ENCODE measurements at places on chromosomes 13 and 19.

DNA sequence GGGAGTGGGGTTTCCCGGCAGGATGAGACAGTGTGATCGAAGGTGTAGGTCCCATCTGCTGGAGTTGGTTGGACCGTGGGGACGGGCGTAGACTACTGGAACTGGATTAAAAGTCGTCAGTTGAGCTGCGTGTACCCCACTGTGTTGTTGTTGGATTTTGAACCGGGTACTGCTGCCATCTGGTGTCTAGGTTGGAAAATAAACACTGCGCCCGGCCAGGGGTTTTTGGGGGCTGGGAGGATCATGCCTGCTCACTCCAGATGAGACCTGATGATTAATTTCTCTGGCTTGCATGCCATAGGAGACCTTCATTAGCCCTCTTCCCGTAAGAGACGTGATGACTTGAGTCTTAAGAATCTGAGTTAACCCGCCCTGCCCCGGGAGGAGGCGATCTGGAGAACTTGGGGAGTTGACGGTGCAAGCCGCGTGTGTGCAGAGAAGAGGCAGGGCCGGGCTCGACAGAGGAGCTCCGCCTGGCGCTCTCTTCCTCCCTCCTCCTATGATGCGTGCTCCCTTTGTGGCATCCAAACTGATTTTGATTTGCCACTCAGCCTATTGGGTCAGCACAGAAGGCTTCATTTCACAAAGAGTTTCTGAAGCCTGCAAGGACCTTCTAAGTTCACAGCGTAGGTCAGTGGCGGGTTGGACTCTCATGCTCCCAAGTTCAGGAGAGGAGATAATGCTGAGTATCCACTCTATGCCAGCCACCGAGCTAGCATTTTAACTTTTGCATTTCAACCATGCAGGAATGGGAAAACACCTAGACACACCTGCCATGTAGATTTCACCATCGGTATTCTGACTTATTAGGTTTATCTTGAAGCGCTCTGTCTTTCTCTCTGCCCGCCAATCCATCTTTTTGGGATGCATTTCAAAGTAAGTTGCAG is 2.7 kb downstream of the UHRF1 start:
- peak; percentile 51 for DNase-seq

DNA sequence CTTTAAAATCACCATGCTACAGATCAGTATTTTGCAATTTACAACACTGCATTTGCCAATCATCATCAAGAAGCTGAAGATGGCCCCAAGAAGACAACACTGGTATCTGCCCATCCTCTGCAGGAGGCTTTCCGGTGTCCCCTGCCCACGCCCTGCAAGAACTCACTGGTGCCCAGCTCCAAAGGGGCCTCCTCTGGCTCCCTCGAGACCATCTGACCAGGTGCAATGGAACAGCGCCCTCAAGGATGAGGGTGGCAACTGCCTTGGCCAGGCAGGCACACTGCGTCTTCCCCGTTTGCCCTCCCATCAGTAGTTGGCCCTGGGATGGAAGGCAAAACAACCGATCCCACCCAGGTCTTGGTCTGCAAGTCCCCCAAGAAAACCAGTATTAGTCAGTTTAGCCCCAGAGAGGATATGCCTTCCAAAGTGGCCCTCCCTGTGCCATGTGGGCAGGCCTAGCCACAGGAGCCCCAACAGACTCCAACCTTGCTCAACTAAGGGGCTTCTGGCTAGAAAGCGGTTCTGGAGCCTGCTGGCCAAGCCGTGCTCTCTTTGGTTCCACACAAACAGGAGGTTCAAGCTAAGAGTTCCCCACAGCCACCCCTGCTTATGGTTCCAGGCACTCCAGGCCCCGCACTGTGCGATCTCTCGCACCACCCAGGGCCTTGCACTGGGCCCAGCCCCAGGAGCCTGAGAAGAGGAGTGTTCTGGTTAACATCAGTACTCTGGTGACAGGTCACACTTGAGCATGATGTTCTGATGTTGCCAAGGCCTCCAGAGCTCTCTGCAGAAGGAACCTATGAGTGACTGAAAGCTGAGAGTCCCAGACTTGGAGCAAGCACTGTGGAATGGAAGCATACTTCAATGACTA is 4.7 kb downstream of the PCID2 start:
- DNase-seq, result no peak

- no peak for DNase-seq
Measured at GRCh38 chr19:13056052-13056660, 46.5 kb downstream of the LYL1 start.

DNA sequence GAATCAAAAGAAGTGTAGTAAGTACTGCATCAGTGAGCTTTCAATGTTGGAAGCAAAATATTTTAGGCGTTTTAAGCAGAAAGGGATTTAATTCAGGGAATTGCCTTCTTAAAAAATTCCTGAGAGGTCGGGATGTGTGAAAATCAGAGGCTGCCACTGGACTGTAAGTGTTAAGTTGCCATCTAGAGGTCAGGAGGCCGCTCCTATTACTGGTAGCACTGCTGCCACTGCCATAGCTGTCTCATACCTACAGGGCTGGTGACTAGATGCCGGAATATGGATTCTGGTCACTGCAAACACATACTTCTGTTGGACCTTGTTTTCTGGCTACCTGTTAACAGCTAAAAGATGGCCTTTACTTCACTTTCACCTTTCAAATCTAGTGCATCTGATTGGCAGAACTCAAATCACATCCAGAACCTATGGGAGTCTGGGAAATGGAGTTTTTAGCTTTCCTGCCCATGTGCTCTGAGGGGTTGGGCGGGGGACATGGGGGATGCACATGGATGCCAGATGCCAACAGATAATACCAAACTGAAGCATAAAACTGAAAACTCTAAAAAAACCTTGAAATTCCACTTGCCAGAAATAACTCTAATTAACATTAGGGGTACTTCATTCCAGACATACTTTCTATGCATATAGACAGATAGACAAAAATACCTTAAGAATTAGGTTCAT is 29.8 kb downstream of the DGKH start:
- no peak for DNase-seq

DNA sequence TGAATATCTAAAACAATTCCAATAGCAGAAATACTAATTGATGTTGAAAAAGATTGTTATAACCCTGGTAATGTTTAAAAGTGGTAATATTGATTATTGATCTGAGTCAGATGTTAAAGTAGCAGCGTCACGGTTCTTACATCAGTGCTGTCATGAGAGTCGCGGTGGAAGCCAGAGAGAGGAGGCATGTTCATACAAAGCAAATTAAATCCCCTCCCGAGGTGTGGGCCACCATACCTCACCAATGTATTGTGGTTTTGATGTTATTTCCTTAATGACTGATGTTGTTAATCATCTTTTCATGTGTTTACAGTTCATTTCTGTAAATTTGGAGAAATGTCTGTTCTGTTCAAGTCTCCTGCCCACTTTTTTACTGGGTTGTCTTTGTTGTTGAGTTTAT is 11.2 kb downstream of the ZNF317 start:
- no peak for DNase-seq

GRCh38 chr13:88761145-88761544 is 1090.0 kb downstream of the SLITRK5 start:
- DNase-seq, result no peak

Data from activated T-helper 1 cell treated with anti-CD3 and anti-CD28 coated beads, Interleukin-2, amount 50 U/mL, for 16 hours (primary cell).